Lung (tissue), 17 donors: ENCODE measurements at places on chromosomes 16 and 17. TPM values are rescaled to one million over a fixed set of nuclear protein-coding genes. Genes with fewer than 3 reads are reported as not detected.

The DYNLL2 gene
- 27.9 TPM for polyA plus RNA-seq

DNA sequence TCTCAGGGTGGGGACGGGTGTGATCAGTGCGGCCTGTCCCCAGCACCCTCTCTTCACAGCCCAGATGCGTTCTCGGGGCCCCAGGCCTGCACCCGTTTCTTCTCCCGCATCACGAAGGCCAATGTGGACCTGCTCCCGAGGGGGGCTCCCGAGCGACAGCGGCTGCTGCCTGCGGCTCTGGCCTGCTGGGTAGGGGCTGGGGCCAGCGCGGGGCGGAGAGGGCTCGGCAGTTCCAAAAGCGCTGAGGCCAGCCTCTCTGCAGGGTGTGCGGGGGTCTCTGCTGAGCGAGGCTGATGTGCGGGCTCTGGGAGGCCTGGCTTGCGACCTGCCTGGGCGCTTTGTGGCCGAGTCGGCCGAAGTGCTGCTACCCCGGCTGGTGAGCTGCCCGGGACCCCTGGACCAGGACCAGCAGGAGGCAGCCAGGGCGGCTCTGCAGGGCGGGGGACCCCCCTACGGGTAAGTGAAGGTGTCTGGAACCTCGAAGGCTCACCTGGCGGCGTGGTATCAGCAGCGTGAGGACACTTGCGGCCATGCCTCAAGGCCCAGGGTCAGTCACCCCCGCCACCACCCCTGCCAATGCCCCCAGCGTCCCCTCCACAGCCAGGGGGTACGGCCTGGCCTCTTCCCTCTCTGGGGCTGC is 4.4 kb downstream of the MSLN start:
- no peak for DNase-seq

DNA sequence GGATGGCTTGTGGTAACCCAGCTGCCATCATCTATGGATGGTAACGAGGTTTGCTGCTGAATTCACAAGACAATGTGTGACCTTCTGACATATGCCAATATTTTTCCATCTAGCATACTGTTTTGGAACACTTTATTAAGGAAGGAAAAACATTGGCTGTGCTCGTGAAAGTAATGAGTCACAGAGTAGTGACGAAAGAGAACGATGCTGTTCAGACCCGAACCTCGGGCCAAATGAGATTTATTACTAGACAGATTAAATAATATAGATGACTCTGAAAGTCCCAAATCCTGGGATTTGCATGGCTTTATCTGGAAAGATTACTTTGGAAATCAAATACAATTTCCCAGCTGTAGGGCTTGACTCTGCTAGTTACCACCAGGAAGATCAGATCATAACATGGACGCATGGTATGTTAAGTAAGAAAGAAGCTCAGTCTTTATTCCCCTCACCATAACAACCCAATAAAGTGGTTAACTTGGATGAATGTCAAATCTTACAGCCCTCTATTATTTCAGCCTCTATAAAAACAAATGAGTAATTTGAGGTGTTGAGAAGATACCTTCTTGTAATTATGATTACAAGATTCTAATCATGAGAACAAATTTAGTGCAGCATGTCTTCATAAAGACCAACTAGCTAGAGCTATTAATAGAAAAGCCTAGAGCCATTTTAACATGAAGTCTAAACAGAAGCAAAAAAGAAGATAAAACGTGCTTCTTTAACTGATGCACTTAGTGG is 32.6 kb downstream of the ERN1 start:
- no peak for DNase-seq

- DNase-seq: no peak
Observed at GRCh38 chr16:85190572-85190971, 78.3 kb upstream of the CIBAR2 start.

- no peak for DNase-seq
Observed at GRCh38 chr17:34670618-34671017, 91.2 kb downstream of the TMEM132E start.

- no peak for DNase-seq
Observed at GRCh38 chr17:72462814-72463213, 342.0 kb downstream of the SOX9 start.

The MMP28 gene
- polyA plus RNA-seq: 72.6 TPM

The KRTAP1-5 gene
- not detected for polyA plus RNA-seq

The FBXW10 gene
- polyA plus RNA-seq: 0.20 TPM

The GPR179 gene
- 0.06 TPM for polyA plus RNA-seq

The LPO gene
- polyA plus RNA-seq: not detected

- DNase-seq: no peak
Observed at GRCh38 chr17:82980632-82981031, 98.8 kb upstream of the METRNL start.

The SLC4A1 gene
- 0.13 TPM for polyA plus RNA-seq

The ABCC3 gene
- 45.7 TPM for polyA plus RNA-seq

The SARM1 gene
- 10.1 TPM for polyA plus RNA-seq

GRCh38 chr17:145671-146541 is 8.5 kb downstream of the SCGB1C2 start:
- DNase-seq: no peak

GRCh38 chr17:39600288-39600996 is 7.3 kb downstream of the NEUROD2 start:
- DNase-seq: no peak

- DNase-seq: no peak
Observed at GRCh38 chr17:7807206-7807605, 26.8 kb upstream of the KDM6B start.

The PROCA1 gene
- 3.4 TPM for polyA plus RNA-seq

DNA sequence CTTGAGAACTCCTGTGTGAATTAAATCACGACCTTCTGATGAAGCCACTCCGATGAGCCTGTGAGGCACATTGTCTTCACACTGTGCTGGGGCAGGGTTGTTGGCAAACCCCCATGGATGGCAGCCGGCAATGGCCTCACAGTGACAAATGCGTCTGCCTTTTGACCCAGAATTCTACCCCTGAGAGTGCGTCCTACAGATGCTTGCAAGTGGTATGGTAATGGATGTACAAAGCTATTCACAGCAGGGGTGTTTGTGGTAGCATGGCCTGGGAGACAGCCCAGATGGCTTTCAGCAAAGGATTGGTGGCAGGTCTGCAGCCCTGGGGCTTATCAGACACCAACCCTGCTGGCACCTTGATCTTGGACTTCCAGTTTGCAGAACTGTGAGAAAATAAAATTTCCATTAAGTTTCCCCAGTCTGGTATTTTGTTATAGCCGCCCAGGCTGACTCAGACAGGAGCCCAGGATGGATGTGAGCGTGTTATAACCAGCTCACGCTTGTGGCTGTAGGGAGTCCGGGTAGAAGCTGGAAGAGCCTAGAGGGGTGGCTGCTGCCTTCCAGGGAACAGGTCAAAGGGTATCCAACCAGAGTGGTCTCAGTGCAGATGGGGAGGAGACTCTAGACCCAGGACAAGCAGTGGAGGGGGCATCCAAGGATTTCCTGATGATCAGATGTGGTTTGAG is 10.1 kb downstream of the AFMID start:
- no peak for DNase-seq

DNA sequence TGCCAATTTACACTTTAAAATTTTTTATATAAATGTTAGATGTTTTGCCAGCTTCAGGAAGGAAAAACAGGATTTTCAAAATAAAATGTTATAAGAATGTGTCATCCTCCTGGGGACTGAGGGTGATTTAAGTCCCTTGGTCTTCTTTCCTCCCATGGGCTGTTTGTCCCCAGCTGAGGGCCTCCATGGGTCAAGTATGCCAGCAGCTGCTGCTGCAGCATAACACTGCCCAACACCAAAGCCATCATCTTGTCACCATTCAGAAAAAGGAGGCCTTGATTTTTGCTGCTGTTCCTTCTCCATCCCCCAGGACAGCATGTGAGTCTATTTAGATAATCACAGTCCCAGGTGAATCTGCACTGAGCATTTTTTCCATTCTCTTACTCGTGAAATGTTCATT is 188.5 kb downstream of the LGALS9B start:
- DNase-seq: no peak

- no peak for DNase-seq
Observed at GRCh38 chr17:61388561-61389356, 10.9 kb upstream of the TBX2 start.

GRCh38 chr16:86626966-86627365 is 48.6 kb downstream of the FOXL1 start:
- DNase-seq: no peak

- DNase-seq: no peak
Observed at GRCh38 chr16:46817961-46818360, 13.0 kb downstream of the C16orf87 start.

The ALDH3A1 gene
- 44.2 TPM for polyA plus RNA-seq

The GALK1 gene
- polyA plus RNA-seq: 35.2 TPM

DNA sequence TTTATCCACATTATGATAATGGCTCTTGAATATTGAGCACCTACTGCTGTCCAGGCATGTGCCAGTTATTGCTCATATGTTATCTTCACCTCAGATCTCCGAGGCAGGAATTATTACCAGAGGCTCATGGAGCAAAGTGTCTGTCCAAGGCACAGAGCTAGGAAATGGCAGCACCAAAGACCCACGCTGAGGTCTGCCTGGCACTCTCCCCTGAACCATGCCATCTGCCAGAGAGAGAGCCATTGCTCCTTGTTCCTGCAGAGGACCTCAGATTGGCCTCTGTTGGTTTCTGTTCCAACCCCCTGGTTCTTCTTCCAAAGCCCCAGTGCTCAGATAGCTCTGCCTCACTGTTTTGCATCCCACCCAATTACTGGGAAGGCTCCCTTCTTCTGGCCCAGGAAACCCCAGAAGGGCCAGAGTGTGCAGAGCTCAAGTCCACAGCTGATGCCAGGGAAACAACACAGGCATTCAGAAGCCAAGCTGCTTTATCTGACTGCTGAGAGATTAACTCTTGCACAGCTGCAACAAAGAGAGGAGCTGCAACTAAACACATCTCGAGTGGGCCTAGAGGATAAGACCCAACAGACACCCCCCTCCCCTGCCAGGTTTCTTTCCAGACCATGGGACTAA is 5.9 kb downstream of the ASIC2 start:
- no peak for DNase-seq

DNA sequence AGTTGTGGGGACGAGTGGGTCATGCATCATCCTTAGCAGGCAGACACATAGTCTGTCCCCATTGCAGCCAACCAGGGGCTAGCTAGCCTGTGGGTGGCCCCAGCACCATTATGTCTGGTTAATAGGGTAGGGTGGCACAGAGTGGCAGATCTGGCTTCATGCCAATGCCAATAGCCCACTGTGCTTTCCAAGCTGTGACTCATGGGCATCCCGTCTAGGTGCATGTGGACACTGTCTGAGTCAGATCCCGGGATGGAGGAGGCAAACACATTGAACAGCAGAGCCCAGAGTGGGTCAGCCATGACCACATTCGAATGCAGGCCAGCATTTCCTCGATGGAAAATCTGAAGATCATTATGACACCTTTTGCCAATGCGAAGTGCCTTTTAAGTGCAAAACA is 2.5 kb downstream of the HS3ST2 start:
- DNase-seq: no peak

- DNase-seq: no peak
Observed at GRCh38 chr17:4872786-4873185, 26.6 kb upstream of the C17orf107 start.

DNA sequence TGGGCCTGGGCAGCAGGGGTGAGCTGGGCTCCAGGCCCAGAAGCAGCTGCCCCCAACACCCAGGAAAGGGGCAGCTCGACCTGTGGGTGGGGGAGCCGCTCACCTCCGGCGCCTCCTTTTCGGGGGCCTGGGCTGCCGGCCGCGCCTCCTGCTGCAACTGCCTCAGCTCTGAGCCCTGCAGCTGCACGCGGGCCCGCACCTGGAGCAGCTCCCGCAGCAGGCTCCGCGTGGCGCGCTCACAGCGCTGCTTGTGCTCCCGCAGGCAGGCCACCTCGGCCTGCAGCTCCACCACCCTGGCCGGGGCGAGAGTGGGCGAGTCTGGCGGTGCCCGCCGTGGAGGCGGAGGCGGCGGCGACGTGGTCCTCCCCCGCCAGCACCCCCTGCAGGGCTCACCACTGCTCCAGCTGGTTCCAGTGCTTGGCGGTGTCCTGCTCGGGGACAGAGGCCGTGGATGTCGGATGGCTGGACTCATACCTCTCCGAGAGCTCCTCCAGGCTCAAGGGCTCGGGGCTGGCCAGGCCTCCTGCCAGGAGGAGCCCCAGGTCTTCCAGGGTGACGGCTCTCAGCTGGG is 868 bp downstream of the CCDC154 start:
- no peak for DNase-seq

GRCh38 chr17:8477715-8478441 is 42.2 kb downstream of the NDEL1 start:
- no peak for DNase-seq
